ENCODE measurements at places on chromosomes 1 and 21.
A peak's percentile ranks its signal among the peaks of the same experiment; 100 is the strongest.

- no peak for DNase-seq
Observed at GRCh38 chr1:91752324-91752723, 133.6 kb downstream of the TGFBR3 start.

DNA sequence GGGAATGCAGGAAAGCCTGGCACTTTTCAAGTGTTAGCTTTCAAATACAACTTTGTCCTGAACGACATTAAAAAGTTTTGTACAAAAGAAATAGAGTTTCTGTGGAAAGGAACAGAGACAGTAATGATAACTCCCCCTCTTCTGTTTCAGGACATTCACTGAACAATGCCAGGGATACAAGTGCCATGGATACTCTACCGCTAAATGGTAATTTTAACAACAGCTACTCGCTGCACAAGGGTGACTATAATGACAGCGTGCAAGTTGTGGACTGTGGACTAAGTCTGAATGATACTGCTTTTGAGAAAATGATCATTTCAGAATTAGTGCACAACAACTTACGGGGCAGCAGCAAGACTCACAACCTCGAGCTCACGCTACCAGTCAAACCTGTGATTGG lies 189.5 kb downstream of the ADGRL2 start:
- DNase-seq, result no peak

DNA sequence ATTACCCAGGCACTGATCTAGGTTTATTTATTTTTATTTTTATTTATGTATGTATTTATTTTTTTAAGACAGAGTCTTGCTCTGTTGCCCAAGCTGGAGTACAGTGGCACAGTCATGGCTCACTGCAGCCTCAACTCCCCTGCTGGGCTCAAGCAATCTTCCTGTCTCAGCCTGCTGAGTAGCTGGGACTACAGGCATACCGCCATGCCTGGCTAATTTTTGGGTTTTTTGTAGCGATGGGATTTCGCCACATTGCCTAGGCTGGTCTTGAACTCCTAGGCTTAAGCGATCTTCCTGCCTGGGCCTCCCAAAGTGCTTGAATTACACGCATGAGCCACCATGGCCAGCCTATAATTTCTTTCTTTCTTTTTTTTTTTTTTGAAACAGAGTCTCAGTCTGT lies 9.4 kb downstream of the PHACTR4 start:
- DNase-seq, result no peak

- DNase-seq, result no peak
Observed at GRCh38 chr21:32350211-32350980, 42.4 kb downstream of the URB1 start.

- DNase-seq, result no peak
Observed at GRCh38 chr1:58249737-58250586, 296.6 kb downstream of the OMA1 start.

DNA sequence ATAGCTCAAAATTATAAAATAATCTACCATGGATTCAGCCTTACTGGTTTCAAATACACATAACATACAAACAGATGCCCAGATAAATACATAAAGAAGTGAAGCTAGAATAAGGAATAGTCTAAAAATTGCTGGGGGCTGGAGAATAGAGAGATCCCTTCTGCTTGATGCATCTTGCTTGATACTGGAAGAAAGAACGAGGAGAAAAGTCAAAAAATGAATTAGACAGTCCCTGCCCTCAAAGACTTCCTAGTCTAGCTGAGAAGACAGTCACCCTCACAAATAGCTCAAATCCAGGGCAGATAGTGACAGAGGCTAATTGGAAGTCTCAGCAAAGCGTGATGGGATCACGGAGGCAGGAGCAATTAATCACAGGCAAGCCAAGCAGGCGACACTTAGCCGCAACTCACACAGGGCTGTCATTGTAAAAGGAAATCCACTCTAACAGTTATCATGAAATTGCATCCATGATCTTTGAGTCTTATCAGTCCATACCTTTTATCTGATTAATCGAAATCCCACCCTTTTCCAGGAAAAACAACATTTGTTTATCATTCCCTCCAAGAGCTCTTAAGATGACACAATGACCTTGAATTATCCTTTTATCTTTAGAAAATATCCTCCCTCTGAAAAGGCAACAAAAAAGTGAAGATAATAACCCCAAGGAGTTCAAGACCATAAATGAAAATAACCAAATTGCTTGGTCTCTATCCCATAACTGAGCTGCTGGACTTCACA lies 59.7 kb upstream of the TIAM1 start:
- no peak for DNase-seq

- no peak for DNase-seq
Observed at GRCh38 chr1:109356915-109357314, 40.8 kb downstream of the SORT1 start.

DNA sequence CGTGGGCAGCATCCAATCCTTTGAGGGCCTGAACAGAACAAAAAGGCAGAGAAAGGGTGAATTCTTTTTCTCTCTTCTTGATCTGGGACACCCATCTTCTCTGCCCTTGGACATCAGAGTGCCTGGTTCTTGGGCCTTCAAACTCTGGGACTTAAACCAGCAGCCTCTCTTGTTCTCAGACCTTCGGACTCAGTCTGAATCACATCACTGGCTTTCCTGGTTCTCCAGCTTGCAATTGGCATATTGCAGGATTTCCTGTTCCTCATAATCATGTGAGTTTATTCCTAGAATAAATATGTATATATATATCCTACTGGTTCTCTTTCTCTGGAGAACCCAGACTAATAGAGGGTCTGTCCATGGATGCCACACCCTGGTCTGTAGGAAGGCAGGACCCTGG lies 16.3 kb upstream of the TENT5C start:
- no peak for DNase-seq

DNA sequence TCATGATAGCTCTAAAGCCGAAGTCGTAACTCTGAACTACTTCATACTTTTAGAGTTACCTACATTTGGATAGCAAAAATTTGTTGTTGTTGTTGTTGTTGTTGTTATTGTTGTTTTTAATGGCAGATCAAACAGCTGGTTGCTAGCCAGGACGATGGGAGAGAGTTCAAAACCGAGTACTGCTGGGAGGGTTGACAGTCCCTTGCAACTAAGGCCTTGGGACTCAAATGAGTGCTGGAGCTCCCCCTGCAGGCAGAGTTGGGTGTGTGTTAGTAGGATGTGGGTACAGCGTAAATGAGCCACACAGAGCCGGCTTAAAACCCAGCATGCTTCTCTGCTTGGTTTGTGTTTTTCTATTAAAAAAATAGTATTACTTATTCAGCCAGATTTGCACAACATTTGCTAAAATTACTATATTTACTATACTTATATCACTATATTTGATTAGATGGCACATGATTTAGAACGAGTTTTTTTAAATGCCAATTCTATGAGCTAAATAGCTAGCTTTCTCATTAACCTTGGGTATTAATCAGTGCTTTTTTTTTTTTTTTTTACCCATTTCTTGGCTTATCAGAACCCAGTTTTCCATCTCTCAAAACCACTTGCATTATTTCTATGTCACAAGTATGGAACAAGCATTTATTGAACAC lies 129.2 kb upstream of the SYT6 start:
- peak; percentile 94 for DNase-seq

DNA sequence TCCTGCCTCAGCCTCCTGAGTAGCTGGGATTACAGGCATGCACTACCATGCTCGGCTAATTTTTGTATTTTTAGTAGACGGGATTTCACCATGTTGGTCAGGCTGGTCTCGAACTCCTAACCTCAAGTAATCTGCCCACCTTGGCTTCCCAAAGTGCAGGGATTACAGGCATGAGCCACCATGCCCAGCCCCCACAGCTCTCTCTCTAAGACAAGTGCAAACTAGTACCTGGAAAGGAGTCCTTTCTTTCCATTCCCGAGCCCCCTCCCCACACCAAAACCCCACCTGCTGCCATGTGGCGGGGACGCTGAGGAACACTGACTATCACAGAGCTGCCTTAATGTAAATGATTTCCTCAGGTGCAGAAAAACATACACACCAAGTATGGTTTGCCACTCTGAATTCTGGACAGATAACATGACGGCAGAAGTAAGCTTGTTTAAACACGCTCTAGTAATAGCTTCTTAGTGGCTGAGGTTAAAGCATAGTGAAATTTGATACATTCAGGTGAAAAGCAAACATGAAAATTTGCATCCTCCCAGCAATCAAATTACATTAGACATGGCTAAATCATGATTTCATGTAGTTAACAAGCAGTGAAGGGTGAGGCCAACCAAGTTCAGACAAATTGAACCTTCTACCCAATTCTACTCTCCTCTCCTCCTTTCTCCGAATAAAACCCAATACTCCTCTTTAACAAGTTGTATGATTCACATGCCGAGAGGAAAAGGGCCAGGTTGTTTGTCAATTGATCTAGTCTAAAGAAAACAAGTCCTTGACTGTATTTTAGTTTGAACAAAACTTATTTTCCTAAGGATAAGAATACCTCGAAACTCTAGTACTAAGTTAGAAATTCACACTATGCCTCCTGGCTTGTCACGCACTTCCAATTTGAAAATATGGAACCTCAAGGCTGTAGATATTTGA lies 19.8 kb downstream of the ERRFI1 start:
- DNase-seq, result no peak

DNA sequence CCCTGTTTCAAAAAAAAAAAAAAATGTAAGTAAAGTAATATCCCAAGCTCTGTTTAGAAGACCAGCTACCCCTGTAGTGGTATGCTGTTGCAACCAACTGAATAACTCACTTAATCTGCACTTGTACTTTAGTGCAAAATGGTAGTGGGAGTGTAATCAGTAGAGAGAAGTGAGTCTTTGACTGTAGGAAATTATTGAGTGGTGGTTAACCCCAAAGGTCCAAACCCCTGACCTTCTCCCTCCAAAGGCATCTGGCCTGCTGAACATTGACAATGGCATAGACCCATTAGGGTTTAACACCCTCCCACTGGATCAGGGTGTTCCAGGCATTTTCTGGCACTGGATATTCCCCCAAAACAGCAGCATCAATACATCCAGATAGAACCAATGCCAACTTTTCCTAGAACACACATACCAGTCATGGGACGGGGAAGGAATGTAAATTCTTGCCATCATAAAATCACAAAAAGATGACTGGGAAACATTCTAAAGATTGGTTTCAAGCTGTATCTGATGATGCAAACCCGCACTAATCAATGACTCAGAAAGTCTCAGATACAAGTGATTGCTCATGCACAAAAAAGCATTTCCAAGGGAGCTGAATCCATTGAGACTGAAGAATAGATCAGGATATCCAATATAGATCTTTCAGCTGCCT lies 110.3 kb downstream of the MRPL39 start:
- no peak for DNase-seq

DNA sequence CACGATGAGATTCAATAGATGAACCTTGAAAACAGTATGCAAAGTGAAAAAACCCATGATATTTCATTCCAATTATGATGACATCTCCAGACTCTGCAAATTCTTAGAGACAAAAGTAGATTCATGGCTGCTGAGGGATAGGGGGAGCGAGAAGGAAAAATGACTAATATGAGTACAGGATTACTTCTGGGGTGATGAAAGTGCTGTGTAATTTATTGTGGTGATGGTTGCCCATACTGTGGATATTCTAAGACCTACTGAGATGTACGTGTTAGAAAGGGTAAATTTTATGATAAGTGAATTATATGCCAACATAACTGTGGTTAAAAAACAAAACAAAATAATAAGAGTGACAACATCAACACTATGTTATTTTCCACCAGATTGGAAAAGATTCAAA lies 18.9 kb upstream of the RGS7 start:
- no peak for DNase-seq

GRCh38 chr1:217535601-217536377 lies 95.1 kb downstream of the GPATCH2 start:
- no peak for DNase-seq

Measured in Karpas-422 (cell line).